ENCODE measurements at places on chromosomes 2 and 18. TPM values are rescaled to one million over a fixed set of nuclear protein-coding genes. Genes with fewer than 3 reads are reported as not detected.

The UGT1A5 gene
- total RNA-seq, result not detected

DNA sequence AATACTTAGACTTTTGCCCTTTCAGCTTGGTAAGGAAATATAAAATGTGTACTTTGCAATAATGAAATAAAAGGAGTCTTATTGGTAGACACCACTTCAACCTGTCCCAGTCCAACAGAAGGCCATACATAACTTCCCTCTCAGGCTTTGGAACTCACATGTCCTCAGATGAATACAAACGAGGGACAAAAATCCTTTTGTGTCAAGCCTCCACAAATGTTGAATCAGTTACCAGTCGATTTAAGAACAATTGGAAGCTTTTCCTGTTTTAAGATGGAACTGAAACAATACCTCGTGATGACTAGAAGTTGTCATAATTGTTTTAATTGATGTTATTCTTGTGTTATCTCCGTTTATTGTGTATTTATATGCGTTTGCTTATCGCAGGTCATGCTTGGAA lies 385.1 kb upstream of the POU3F3 start:
- DNase-seq, result no peak

- no peak for DNase-seq
Measured at GRCh38 chr18:11761553-11761952, 72.5 kb downstream of the GNAL start.

DNA sequence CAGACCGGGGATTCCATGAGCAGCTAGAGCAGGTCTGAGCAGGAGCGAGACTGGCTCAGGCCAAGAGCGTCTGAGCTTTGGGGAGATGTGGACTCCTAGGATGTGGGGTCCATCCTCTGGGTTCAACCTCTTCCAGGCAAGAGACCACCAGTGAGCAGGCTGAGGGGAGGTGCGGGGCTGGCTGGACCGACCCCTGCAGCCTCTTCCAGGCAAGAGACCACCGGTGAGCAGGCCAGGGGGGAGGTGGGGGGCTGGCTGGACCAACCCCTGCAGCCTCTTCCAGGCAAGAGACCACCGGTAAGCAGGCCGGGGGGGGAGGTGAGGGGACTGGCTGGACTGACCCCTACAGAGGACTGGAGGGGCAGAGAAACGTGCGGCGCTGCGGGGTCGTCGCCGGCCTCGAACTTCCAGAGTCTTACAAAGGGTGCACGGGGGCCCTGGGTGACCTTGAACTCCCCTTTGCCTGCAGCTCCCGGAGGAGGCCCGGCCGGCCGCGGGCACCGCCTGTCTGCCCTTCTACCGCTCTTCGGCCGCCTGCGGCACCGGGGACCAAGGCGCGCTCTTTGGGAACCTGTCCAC lies 63.4 kb downstream of the TPO start:
- no peak for DNase-seq

GRCh38 chr2:121335294-121336290 lies 50.6 kb upstream of the TFCP2L1 start:
- no peak for DNase-seq

DNA sequence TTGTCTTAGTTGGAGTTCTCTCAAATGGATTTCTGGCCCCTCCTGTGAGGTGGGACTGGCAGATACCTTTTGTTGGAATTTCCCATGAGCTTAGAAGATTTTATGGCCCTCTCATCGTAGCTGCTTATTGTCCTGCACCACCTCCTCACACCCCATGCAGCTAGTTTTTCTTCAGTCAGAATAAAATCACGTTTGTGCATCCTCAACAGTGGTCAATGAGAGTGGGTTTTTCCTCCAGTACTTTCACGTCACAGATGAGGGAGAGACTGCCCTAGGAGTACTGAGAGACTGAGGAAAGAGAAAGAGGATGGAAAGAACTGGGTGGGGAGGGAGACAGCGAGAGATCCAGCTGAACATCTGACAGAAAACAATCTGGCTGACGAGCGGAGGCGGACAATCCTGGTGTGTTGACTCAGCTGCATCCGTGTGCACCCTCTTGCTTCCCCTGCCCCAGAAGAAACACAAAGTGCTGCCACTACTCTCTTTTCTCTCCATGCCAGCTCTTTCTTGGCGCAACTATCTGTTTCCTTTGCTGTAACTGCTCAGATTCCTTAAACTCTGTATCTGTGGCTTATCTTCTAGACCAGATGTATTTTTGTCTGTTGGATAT lies 7.4 kb downstream of the RAPGEF4 start:
- no peak for DNase-seq

DNA sequence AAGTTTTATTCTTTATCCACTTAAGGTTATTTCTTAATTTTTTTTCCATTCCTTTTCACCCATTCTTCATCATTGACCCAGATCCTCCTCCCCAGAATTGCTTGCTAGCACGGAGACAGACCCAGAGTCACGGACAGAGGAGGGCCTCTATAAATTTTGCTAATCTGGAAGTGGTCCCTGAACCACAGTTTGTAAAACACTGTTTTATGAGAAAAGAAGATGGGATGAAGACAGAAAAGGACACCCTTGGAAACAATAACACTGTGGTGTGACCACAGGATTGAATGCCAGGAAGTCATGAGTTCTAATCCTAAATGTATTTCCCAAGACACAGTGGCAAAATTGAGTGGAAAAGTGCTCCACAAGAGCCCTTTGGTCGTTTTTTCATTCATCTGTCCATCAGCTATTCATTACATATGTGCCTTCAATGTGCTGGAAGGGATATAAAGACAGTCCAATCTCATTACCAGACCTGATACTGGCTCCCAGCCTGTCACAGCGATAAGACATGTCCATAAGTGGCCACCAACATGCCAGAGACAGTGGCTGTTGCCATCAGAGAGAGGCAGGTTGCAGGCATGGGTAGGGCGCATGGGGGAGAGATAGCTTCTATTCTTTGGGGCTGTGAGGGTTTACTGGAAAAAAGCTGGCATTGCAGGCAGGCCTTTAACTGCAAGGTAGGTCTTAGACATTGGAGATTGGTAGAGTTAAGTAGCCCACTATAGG lies 175.2 kb upstream of the ALPP start:
- DNase-seq, result no peak

- no peak for DNase-seq
Measured at GRCh38 chr2:143068509-143068908, 60.7 kb upstream of the ARHGAP15 start.

GRCh38 chr2:69033461-69034095 lies 20.6 kb downstream of the ANTXR1 start:
- DNase-seq, result no peak

DNA sequence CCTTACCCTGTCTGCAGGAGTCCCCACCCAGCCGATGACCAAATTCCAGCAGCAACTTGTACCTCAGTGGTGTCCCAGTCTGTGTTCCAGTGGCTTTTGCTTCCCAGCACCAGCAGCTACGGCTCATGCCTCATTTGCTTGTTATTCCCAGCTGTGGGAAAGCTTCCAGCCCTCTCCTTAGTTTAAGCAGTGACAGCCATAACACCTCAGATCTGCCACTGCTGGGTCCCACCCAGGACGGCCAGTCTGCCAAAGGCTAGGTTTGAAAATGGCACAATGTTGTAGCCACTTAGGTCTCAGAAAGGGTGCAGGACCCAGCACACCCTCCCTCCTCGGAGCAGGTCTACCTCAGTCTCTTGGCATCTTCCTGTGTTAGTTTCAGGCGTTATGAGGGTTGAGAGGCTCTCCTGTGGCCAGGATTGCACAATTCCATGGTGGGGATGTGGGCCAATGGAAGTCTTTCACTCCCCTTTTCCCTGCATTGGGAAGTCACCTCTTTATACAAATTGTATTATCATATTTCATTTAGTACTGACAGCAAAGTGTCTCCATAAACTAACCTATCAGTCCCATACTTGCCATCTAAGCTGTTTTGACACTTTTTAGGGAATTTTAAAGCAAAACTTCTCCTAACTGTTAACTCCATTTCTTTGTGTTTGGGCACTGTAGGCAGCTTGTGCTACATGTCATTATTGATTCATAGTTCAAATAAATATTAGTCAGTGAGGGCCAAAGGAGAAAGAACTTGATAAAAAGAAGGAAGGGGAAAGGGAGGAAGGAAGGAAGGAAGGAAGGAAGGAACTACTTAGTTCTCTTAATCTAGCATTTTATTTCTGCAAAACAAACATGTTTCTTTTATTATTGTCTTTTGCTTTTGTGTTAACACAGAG lies 62.9 kb upstream of the FAM110C start:
- no peak for DNase-seq

DNA sequence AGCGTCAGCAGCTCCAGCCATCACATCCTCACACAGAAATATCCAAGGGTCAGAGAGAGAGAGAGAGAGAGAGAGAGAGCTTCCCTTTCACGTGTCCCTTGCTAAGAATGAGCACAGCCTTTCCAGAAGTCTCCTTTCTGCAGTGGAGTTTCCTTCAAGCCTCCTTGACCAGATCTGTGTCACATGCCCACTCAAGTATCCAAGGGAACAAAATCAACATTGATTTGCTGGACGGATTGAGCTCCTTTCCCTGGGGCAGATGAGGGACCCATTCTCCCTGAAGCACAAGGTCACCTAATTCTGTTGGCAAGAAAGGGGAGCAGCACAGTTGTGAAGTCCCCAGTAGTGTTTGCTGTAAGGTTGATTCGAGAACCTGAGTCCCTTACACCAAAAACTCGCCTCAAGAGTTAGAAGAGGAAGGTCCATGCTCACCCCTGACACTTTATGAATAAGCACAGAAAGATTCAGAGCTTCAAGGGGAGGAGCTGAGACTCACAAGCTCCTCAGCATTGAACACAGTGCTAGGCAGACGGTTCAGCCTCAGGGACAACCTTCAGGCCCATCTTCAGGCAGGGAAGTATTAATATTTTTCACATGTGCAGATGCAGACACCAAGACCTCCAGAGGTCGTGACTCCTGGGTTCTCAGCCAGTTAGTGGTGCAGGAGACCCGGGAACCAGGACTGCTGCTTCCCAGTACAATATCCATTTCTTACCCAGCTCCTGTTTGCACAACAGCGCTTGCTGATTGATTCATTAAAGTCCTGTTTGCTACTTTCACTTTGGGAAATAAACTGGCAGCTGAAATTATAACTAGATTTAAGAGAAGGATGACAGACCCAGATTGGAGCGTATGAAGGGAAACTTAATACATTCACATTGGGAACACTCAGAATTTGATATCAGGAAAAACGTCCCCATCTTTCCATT lies 38.2 kb upstream of the MARCO start:
- DNase-seq, result no peak

DNA sequence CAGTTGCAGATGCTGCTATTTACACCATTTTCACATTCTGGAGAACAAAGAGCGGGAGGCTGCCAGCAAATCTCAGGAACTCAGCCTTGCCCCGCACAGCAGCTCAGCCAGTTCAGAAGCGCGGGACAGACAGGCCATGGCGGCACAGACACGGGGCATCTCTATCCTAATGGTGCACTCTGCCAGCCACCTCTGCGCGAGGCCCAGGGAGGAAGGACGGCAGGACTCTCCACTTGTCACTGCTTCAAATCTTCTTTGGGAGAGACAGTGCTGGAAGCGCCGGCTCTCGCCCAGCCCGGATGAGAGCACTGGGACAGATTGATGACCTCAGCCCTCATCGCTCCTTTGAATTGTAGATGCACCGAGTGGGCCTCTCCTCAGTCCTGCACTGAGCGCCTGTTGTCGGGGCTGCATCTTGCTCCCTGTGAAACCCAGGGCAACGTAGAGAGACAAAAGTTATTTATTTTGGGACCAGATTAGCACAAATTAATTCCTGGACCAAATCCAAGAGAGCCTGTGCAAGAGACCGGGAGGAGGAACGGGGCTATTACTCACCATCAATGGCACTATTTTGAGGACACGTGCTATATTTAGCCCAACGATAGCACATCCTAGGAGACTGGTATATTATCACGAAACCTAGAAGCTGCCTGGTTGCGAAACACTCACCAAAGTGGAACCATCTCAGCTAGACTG lies 211.4 kb upstream of the SMIM21 start:
- peak; percentile 54 for DNase-seq

GRCh38 chr2:177679611-177680605 lies 287.3 kb downstream of the AGPS start:
- DNase-seq, result no peak

All from Right ventricle myocardium superior (tissue), 1 donor.